CD4-positive, alpha-beta T cell treated with Interleukin-15 for 1 hour (primary cell): ENCODE measurements at places on chromosomes 1 and 21.

DNA sequence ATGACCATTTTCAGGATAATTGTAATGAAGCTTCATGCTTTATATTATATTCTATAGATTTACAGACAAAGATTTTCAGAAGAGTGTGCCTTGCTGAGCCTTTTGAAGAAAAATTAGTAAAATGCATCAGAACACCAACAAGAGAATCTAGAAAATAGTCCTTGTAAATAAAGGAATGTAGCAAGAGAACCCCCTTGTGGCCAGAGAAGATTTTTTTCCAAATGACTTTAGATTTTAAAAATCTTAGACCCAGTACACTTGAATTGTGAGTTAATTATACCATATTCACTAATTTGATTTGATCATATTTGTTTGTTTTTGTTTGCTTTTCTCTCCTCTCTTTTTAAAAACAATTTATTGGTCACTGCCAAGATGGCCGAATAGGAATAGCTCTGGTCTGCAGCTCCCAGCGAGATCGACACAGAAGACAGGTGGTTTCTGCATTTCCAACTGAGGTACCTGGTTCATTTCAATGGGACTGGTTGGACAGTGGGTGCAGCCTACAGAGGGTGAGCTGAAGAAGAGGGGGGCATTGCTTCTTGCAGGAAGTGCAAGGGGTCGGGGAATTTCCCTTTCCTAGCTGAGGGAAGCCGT lies 12.8 kb upstream of the IFI44L start:
- DNase-seq = no peak

GRCh38 chr1:53608676-53609075 lies 130.3 kb downstream of the GLIS1 start:
- no peak for DNase-seq

DNA sequence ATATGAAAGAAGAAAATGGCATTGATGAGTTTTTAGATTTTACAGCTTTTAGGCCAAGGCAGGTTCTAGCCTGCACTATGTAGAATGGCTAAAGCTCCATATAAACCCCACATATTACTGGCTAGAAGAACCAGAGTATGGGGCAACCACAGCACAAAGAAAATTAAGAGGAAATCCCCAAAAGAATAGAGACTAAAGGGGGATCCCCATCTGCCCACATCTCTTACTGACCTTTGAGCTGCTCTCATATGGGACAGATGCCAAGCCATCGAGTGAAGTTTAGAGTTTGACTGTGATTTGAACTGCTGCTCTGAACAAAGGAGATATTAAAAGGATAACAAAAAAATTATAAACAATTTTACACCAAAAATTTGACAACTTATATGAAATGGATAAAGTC lies 102.2 kb upstream of the HAO2 start:
- no peak for DNase-seq

GRCh38 chr1:38613996-38614395 lies 245.6 kb downstream of the RRAGC start:
- DNase-seq = no peak

DNA sequence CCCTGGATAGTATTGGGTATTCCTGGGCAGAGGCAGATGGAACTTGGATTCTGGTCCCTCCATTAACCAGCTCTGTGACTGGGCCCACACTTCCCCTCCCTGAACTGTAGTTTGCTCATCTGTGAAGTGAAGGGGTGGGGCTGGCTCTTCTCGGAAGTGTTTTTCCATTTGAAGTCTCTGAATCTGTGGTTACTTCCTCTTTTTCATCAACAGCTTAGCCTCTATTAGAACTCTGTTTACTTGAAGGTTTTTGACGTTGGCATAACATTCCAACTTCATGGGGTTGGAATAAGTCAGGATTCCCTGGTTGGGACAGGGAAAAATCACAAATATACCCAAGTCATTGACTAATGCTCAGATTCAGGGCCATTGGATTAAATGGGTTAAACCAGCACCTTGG lies 3.6 kb downstream of the KIAA0040 start:
- DNase-seq = peak; percentile 79

DNA sequence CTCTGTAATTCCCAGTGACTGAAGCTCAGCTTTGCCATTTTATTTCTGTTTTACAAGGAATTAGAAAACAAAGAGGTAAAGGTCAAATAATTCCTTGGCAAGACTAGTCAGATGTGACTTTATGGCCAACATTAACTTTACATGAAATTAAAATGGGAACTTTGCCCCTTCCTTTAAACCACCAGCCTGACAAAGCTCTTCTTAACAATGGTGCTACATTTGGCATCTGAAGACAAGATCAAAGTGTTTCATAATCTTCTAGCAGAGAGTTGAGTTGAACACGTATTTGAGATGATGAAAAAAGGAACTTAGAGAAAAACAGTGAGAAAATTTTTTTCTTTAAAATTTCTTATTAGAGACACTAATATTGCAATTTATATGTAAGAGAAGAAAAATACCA lies 193.8 kb downstream of the AK5 start:
- no peak for DNase-seq

DNA sequence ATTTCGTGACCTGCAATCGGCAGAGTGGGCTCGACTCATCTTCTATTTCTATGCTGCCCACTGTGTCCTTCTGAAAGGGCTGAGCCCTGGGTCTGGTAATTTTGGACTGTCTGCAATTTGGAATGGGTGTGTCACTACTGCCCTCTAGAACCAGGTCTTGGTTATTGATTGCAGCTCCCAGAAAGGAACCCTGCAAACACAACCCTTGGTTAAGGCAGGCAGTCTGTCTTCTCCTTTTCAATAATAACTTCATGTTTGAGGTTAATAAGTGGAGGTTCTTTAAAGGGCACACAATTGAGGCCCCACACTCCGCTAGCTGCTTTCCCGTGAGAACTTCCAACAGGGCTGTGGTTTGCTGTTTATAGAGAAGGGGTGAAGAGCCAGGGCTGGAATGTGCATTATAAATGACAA lies 79.9 kb upstream of the LYST start:
- no peak for DNase-seq

GRCh38 chr1:19737104-19737825 lies 62.5 kb downstream of the TMCO4 start:
- DNase-seq = no peak

GRCh38 chr1:233304489-233305102 lies 9.1 kb upstream of the PCNX2 start:
- DNase-seq = no peak

DNA sequence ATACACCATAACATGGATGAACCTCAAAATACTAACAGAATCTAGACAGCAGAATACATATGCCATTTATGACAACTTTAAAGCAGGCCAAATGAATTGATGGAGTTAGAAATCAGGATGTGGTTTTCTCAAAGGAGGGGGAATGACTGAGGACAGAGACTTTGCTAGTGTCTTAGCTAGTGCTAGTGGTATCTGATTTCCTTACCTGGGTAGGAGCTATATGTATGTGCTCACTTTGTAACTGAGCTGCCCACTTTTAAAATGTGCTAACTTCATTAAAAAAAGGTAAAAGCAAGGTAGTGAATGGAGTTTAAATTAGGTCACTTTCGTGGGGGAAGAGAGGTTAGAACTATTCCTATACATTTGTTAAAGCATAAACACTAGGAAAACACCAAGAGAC lies 2.6 kb downstream of the GTF2B start:
- no peak for DNase-seq

DNA sequence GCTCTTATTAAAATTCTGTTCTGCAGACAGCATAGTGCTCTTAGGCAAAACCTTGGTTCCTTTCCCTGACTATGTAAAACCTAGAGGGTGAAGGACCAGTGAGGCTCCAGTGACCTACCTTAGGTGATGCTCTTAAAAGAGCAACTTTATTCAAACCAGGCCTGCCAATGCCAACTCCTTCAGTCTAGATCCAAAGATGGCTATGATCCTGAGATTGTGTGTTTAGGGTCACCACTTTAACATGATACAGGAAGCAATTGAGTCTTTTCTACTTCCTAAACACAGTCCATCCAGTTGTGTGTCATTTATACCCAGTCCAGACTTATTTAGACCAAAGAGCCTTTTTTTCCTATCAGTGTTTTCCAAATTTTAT lies 10.8 kb downstream of the MCL1 start:
- DNase-seq = no peak

DNA sequence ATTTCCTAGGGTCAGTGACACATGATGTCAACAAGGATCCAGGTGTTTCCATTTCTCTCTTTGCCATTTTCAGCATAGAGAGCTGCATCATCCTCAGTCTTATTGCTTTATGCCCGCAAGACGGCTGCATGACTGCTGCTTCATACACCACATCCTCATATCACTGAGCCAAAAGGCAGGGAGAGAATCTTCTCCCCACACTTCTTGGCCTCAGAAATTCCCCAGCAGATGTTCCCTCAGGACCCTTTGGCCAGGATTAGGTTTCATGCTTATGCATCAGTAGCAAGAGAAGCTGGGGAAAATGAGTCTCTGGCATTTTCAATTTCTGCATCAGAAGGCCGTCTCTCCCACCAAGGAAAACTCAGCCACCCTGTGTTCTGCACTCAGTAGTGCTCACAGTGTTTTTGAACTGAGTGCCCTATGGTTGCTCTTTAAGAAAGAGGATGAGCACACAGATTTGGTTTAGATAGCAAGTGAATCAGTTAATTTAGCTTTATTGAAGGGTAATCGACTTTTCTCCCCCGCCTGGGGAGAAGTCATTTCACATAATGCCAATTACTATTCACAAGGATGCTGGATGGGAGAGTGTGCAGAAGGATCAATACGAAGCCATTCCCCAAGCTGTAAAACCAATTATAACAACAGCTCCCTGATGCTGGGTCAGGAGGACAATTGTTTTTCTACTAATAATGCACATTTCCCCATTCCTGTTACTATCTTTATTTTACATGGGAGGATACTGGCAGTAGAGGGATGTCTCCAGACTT lies 360.2 kb downstream of the HHIPL2 start:
- no peak for DNase-seq

DNA sequence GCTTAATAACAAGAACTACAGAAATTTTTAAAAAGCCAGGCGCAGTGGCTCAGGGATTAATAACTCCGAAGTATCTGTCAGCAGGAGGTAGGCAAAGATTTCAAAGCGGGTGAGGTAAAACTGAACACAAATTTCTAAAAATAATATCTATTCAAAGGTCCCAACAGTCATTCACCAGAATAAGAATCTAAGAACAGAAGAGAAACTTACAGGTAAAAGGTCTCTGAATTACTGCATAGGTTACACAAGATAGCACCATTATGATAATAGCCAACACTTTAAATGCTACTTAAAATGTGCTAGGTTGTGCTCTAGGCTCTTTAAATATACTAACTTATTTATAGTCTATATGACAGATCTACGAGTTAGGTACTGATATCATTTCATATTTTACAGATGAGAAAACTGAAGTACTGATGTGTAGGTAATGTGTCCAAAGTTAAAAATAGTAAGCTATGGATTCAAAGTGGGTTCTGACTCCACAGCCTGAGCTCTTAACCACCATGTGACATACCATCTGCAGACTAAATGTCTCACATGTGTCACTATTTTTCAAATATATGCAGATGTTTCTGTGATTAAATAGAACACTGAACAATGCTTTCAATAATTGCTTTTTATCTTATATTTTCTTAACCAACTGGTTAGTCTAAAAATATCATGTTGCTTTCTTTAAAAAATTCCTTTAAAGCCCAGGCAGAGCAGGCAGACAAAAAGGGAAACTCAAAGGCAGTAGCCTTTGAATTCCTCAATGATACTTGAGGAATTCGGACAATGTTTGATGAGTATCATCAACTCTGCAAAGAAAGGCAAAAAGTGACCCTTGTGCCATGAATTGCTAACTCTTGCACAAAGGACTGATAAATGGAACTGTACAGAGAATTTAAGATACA lies 80.5 kb upstream of the TTC39A start:
- no peak for DNase-seq

DNA sequence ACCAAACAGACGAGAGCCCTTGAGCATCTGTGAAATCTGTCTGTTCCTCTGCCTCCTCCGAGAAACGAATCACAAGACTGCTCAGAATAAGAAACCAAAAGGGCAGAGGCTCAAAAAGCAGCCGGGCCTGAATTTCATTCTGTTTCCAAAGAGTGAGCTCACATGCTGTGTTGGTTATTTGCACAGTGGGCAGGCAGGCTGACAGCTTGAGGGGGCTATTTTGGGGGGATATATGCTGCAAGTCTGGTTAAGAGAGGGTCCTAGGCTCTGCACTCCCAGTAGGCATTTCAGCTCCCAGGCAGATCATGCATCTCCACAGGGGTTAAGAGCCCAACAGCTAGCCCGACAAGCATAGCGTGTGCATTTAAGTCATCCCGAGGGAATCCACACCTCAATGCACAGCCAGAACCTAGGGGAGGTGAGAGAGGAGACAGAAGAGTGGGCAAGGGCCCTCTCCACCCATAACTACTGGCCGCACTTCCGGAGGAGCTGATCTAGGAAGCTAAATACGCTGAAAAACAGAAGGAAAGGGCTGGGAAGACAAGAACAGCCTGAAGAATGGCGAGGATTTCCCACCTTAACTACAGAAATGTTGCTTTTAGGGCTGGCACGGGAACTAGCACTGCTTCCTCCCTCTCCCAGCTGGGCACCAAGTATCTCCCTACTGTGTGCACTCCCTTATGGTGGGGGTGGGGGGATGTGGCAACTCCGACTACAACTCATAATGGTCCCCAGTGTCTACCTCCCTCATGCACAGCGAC lies 3.7 kb downstream of the PGBD5 start:
- no peak for DNase-seq

DNA sequence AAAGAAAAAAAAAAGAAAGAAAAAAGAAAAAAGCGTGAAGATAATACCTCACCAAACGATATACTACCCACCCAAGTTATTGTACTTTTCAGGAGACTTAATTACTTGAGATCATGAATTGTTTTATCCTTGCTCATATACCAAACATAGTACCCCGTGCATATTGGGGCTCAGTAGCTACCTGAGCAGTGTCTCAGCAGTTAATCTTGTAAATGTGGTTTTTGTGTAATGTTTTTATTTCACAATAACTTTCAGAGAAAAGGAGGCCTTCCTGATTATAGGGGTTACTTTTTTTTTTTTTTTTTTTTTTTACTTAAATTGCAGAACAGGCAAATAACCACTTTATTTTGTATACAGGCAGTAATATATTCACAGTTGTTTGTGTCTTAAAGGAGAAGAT lies 80.3 kb downstream of the OSBPL9 start:
- DNase-seq = no peak

- DNase-seq = no peak
These were observed 1.4 kb downstream of the FAM76A start for GRCh38 chr1:27727126-27727525.

DNA sequence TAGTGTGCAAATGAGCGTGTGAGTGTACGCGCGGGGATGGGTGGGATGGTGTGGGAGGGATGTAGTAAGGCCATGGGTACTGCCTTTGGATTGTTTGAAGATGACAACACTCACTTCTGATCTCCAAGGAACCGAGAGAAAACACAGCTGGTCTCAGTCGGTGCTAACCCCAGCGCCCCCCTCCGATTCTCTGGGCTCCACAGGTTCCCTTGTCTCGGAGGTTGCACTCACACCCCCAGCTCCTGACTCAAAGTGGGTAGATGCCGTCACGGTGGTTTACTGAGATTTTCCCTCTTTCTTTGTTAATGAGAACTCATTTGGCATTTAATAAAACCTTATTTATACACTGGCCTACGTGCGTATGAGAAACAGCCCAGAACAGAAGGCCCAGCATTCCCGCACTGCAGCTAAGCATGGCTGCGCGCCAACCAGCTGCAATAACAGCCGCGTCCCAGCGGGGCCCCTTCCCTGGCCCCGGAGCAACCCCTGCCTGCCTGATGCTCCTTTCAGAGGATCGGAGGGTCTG lies 25.8 kb downstream of the ABCA4 start:
- no peak for DNase-seq

- DNase-seq = no peak
These were observed 148.0 kb downstream of the GALNT2 start for GRCh38 chr1:230215031-230215430.

GRCh38 chr1:52771384-52771783 lies 45.1 kb downstream of the ZYG11B start:
- DNase-seq = no peak
